ENCODE measurements at places on chromosomes 16 and 17. TPM values are rescaled to one million over a fixed set of nuclear protein-coding genes. Genes with fewer than 3 reads are reported as not detected.

The GPR179 gene
- total RNA-seq = not detected

The HEATR3 gene
- 24.5 TPM for total RNA-seq

DNA sequence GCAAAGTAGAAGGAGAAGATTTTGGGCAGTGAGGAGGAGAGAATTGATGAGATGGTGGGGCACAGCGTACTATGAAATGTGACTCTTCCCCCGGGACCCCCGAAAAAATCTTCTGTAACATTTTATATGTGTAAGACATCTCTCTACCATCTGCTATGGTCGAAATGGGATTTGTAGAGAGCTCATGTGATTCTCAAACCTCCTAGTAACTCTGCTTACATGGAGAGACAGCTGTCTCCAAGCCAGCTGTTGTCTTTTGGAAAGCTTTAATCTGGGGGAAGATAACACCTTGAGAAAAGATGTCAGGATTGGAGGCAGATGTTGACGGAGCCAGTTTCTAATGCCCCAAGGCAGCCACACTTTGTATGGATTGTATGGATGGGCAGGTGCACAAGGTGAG is 94.1 kb downstream of the PRKCB start:
- no peak for DNase-seq

GRCh38 chr16:77674888-77675287 is 47.4 kb upstream of the NUDT7 start:
- DNase-seq = no peak

GRCh38 chr17:57136355-57136754 is 51.3 kb downstream of the AKAP1 start:
- no peak for DNase-seq

DNA sequence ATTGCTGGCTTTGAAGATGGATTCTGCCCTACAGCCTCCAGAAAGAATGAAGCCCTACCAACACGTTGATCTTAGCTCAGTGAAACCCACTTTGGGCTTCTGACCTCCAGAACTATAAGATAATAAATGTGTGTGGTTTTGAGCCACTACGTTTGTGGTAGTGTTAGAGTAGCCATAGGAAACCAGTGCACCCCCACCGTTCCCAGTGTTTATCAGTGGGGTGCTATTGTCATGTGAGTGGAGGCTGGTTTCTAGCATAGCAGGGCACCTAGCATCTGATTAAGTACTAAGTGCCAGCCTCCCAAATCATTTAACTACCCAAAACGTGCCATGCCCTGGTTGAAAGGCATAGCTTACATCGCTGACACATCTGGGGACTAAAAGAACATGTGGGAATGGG is 423.9 kb downstream of the UTP18 start:
- DNase-seq = no peak

All from HT1080 (cell line).